ENCODE measurements at places on chromosomes 11 and 22.
A peak's percentile ranks its signal among the peaks of the same experiment; 100 is the strongest.

DNA sequence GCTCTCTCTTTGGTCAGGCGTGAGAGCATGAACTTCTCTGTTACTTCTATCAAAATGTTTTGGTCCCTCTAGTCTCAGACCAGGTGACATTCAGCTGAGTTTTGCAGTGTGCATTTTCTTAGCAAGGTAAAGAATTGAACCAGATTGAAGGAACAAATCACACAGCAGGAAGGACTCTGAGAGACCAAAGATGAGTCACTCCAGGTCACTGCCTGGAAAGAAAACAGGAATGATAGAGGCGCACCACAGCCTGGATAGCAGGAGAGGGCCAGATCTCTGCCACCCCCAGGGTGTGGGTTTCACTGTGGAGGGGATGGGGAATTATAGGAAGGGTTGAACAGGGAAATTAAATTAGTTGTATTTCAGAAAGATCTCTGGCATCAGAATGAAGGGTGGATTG is 788.3 kb downstream of the NTM start:
- DNase-seq, result no peak

- DNase-seq, result peak; percentile 96
Observed at GRCh38 chr11:65013130-65013887, 651 bp upstream of the ARL2 start.

- no peak for DNase-seq
Observed at GRCh38 chr11:125624756-125625213, at the start of gene CHEK1. TSS of gene CHEK1 (plus strand) at chr11:125625163. CDS start at chr11:125626769, 1,606 bp downstream.

DNA sequence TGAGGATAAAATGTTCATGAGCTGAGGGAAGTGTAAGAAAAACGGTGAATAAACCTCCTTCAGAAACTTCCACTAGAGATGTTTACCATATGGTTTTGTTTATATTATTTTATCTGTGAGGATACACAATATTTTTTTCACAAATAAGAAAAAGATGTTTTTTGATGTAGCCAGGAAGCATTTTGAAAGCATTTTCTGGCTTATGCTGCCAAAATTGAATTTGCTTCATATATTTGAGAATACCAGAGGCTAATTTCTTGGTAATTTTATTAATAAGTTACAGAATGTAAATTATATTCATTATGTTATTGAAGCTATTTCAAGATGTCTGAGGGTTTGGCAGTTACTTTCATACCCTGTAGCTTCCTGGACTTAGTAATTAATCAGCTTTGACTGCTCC is 686.6 kb downstream of the LUZP2 start:
- no peak for DNase-seq

GRCh38 chr11:116733969-116734508 is 38.7 kb downstream of the BUD13 start:
- DNase-seq, result peak; percentile 76

DNA sequence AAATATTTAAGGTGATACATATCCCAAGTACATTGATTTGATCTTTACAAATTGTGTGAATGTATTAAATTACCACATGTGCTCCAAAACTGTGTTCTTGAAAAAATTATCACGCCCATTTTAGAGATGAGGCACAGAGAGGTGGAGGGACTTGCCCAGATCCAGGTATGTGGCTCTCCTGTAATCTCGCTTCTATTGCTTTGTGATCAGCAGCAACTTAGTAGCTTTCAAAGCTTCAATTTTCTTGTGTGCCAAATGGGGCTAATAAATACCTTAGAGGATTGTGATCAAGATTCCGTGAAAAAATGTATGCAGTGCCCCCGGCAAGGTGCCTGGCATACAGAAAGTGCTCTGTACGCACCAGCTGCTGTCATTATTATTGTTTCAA is 18.0 kb downstream of the PTPRJ start:
- no peak for DNase-seq

DNA sequence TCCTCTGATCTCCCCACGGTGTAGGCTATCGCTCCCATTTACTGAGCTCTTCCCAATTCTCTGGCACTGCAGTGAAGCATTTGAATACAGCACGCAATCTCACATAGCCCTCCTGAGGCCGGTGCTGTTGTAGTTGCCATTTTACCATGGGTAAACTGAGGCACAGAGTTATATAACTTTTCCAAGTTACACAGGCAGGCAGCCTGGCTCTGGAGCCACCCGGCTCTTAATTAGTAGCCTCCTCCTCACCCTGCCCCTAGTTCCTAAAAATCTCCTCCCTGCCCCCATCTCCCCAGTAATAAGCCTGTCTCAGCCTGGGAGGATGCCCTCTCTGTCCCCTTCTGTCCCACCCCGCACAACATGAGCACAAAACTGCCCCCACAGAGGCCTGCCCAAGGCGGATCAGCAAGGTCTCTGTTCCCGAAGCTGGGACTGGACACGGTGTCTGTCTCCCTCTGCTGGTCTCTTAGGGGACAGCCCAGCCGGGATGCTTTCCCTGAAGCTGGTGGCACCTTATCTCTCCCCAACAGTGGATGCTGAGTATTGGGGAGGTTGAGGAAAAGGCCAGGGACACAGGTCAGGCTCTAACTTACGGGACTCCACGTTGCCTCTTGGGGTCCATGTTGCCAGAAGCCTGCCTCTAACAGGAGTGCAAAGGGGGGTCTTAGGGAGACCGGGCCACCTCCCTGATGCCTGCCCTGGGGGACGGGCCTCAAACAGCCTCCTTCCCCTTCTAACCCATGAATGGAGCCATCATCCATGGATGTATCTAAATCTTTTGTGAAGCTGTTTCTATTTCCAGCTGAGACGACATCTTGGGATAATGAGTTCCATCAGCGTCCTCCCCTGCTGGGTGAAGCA is 9.1 kb upstream of the CLCF1 start:
- peak; percentile 82 for DNase-seq

GRCh38 chr22:47630741-47631534 is 868.5 kb downstream of the TBC1D22A start:
- DNase-seq, result no peak

GRCh38 chr11:43492701-43493100 is 134.0 kb downstream of the TTC17 start:
- DNase-seq, result no peak

- DNase-seq, result no peak
Observed at GRCh38 chr11:8256271-8257002, 7.2 kb downstream of the LMO1 start.

- peak; percentile 86 for DNase-seq
Observed at GRCh38 chr11:5486003-5486402, 2.5 kb upstream of the OR52D1 start.

DNA sequence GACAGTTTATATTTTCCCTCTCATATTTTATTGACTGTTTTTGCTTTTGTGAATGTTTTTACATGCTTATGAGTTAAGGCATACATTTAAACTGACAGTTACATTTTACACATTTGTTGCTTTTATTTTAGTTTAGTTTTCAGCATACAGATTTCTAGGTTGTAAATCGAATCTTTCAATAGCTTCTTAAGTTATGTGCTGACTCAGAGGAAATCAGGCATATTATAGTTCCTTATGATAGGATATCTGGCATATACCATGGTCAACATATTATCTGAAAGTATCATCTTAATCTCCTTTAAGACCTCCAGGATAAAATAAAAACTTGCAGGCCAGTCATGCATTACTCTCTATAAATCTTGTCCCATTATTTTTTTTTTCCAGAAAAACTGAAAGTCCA is 916.6 kb downstream of the LRRC4C start:
- DNase-seq, result no peak

- DNase-seq, result peak; percentile 11
Observed at GRCh38 chr11:108527382-108527781, 29.2 kb upstream of the POGLUT3 start.

DNA sequence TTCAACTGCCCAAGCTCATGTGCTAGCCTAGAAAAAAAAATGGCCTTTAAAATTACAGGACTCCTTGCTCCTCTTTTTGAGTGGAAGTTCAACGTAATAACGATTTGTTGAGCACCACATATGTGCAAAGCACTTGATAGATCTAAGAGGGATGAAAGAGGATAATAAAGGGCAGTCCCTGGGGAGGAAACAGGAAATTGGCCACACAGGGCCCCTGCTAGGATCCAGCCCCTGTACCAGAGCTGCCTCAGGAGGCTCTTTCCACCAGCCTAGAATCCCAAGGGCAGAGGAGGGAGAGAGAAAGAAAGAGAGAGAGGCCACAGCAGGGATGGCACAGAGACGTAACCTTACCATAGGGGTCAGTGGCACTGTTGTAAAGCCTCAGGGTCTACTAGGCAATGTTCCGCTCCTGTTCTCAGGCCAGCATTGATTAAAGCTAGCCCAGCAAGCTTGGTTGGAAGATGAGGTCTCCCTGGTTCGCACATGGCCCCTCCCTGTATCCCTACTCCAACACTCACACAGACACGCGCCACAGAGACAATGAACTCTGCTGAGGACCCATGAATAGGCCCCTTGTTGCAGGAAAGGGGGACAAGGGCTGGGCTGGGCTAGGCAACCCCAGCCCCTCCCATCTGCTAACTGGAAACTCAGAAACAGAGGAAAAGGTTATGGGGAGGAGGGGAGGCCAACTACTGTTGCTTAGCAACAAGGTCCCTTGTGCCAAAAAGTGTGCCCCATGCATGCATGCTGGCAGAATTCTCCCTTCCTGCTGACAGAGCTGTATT is at the start of gene TMPRSS5:
Gene TMPRSS5, minus strand, starts transcription at position 438 of the 785 bp plus-strand sequence. Its CDS starts 84 bp downstream, at position 354.
- no peak for DNase-seq

DNA sequence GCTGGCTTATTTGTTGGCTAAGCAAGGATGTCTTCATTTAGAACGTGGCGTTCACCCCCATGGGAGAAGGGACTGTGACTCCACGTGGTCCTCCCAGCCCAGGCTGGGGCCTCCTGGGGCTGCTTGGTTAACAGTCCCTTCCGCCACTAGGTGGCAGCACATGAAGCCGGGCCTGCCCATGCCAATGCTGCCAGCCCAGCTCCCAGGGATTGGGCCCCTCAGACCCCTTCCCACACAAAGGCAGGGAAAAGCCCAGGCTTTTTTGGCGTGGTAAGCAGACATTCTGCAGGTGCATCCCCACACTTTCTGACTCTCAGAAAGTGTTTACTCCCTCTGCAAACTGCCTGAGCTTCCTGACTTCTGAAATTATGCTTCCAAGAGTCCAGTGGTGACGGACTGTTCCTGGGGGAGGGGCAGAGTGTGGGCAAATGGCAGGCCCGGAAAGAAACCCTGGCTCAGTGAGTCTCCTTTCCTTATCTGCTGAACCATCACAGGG is 3.1 kb downstream of the CBX6 start:
- peak; percentile 69 for DNase-seq

GRCh38 chr11:117052196-117053149 is 45.8 kb downstream of the SIK3 start:
- DNase-seq, result no peak

DNA sequence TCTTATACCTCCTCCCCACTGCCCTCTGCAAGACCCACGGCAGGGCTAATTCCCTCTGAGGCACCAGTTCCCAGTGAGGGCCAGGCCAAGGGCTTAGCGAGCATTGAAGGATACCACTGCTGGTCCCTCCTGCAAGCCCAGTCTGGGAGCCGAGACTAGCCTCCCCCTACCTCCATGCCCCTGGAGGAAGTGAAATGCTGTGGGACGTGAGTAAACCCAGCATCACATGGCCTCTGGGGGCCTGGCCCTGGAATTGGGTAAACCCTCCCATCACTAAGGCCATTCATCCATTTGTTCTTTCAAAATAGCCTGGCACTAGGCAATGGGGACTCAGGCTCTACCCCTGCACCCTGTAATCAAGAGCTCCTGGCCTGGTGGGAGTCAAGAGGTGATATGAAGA is 24.7 kb downstream of the ARAP1 start:
- DNase-seq, result no peak

- DNase-seq, result no peak
Observed at GRCh38 chr11:18253778-18254338, 5.4 kb upstream of the SAA2 start.

DNA sequence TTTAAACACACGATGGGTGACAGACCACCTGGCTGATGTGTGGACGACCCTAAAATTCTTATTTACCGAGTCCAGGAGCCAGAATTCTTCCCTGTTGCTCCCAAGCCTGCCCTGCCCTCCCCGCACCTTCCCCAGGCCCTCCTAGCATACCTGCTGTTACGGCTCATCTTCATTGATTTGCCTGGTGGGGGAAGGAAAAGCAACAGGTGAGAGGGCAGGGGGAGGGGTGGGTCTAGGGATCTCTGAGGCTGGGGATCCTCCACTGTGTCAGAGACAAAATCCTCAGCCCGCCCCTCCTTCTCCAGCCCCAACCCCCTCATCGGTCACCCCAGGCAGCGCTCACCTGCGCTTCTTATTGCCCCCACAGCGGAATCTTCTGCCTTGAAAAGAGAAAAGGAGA is 4.0 kb downstream of the FXYD2 start:
- no peak for DNase-seq

DNA sequence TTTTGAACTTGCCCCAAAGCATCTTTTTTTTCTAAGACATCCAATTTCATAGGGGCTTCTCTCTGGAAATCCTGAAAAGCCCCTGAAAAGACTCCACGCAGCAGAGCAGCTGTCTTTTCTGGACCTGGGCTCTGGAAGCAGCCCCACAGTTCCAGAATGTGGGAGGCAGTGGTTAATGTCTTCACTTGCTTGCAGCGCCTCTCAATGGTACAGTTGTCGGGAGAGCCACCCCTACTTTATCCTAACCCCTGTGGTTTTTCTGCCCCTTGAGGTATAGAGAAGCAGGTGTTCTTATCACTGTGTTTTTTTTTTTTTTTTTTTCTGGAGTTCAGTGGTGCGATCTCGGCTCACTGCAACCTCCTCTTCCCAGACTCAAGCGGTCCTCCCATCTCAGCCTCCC is 83.4 kb upstream of the SORL1-AS1 start:
- no peak for DNase-seq

DNA sequence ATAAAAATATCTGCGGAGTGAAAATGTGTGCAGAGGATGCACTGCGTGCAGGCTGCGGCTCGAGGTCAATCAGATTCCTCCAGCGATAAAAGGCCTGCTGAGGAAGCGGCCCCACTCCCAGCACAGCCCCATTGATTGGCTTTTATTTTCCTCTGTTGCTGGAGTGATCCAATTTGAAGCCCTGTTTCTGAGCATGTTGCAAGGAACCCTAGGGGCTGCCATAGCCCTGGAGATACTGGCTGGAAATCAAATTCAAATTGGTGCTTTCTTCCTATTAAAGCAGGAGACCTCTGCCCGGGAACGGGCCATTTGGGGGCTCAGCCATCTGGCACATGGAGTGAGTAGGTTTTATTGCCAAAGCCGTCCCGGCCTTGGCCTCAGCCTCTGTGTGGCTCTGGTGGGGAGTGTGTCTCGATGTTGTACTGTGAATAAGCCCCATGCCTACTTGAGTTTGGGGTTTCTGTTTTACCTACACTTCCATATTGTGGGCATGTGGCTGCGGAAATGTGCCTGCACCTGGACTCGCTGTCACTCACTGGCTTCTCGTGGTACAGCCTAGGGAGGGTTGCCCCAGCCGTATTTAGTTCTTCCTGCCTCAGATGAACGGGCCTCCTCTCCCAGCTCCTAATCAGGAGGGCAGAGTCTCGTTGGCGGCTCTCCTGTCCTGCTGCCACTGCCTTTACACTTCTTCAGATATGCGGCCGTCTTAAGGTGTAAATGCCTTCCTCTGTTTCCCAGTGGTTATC is 25.6 kb downstream of the PARVB start:
- peak; percentile 58 for DNase-seq

All from common myeloid progenitor, CD34-positive (primary cell).